PC-3 (cell line): ENCODE measurements at places on chromosomes 3 and 15.

- DNase-seq: no peak
These were observed 83.1 kb downstream of the CACNA1D start for GRCh38 chr3:53577506-53577905.

DNA sequence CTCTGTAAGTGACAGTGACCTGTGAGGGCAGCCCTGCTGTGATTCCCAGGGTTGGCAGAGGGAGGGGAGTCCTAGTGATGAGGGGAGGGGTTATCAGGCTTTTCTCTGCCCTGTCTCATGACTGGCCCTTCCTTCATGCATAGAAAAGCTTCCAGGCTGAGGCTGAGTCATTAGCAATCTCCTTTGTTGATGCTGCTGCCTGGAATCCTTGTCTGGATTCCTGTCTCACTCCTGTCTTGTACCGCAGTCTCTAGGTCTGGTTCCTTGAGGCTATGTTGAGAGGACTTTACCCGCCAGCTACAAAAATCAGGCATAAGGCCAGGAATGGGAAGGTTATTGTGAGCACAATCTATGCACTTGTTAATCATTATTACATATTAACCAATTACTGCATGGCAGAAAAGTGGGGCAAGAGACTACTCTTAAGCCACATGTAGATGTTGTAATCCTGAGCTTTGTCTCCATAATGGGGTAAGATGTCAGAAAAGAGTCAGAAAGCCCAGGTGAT is 7.2 kb downstream of the KLHL6 start:
- DNase-seq: peak; percentile 48

GRCh38 chr3:10309736-10310135 is 11.2 kb downstream of the SEC13 start:
- DNase-seq: no peak

DNA sequence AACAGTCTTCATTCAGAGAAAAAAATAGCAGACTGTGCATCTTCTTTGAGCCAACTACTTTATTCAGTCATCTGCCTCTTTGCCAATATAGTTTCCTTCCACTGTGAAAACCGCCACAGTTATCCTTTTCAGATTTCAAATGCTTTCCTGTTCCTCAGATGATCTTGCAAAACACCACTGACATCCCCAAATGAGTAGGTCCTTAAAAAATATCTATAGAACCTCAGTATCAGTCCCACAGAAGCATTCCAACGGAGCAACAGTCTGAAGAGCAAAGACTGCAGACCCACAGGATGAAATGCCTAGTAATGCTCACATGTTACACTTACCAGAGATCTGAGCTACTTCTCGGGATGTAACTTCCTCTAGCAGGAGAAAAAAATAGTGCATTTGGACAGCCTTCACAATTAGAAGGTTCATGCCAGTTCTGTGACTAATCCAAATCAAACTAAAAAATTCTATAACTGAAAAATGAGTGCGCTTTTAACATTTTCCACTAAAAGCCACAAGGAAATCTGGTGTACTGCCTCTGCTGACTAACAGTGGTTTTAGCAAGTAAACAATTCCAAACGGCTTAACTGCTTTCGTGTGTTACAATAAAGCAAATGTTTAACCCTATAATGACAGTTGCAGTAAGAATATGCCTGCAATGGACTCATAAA is at the start of gene ANKRD28:
TSS of gene ANKRD28 (minus strand) at position 338 of the 662 bp plus-strand sequence. CDS start 1,458 bp downstream, outside the sequence.
- peak; percentile 98 for DNase-seq

DNA sequence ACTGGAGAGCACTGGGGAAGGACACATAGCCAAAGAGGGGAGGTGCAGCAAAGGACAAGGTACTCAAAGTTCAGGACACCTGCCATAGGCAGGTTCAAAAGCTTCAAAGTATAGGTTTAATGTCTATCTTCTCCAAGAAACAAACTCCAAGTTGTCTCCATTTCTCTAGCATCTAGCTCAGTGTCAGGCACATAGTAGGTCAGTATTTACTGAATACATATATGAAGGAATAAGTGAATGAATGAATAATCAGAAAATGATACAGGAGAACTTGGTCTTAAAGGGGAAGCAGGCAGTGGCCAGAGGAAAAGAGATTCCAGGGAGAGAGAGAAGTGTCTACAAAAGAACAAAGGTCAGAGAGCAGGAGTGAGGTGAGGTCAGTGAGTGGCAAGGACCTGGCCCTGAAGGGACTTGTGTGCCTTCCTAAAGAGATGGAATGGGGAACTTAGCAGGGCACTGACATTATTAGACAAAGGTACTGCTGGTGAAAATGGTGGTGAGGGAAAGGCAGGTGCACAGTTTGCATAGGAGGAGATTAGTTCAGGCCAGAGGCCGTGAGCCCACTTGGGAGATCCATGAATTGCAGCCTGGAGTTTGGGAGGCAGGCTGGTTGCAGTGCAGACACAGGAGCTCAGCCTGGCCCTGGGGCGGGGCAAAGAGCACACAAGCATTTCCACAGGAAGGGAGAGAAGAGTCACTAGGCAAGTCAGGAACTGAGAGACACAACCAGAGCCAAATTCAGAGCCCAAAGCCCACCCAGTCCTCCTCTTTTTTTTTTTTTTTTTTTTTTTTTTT is 21.4 kb downstream of the TBC1D2B start:
- peak; percentile 50 for DNase-seq

DNA sequence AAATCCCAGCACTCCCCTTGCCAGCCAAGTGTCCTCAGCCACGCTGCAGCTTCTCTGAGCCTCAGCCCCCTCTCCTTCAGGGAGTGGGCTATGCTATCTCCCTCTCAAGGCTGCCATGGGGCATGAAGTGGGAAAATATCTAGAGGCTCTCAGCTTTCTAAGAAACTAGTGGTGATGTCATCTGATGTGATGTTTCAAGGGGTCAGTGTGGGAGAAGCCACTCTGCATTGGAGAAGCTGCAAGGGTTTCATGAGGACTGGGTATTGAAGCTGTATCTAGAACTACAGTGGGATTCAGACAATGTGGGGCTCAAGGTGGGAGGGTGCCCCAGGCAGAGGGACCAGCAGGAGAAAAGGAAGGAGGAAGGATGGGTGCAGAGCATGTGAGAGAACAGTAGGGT is 210.2 kb downstream of the TLE3 start:
- DNase-seq: no peak

DNA sequence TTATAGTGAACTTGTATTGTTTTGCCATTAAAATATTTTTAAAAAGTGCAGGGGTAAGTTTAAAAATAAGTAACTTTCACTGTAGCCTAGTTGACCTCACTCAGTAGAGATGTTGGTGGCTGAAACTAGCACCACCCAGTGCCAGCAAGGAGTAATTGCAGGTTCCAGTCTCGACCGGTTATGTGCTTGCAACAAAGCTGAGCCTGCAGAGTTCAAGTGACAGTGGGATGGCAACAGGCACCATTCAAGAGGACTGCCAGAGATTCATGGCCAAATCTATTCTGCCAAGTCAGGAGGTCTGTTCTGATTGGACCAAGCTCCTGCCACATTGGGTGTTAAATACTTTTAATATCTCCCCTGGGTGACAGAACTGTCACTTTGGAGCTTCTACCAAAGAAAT is 2.7 kb downstream of the ADAMTS7 start:
- DNase-seq: peak; percentile 59

DNA sequence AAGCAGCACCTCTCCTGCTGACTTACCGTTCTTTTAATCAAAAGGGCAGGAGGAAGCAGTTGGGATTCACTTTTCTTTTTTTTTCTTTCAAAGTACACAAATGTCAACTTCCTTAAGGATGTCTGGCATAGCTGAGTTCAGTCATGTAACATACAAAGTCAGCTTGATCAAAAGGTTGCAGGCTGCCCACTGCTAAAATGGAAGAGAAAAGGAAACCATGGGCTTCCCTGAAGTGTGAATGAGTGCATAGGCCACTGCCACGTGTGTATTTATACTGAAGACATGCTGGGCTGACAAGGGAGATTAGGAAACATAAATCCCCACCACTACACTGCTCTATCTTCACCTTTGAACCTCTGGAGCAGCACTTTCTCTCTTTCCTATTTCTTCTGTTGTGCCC is 312.5 kb downstream of the TIGIT start:
- no peak for DNase-seq

- DNase-seq: peak; percentile 77
These were observed 28.3 kb upstream of the MASP1 start for GRCh38 chr3:187319699-187320302.

- DNase-seq: peak; percentile 25
These were observed 17.8 kb downstream of the MYL3 start for GRCh38 chr3:46845397-46845859.

DNA sequence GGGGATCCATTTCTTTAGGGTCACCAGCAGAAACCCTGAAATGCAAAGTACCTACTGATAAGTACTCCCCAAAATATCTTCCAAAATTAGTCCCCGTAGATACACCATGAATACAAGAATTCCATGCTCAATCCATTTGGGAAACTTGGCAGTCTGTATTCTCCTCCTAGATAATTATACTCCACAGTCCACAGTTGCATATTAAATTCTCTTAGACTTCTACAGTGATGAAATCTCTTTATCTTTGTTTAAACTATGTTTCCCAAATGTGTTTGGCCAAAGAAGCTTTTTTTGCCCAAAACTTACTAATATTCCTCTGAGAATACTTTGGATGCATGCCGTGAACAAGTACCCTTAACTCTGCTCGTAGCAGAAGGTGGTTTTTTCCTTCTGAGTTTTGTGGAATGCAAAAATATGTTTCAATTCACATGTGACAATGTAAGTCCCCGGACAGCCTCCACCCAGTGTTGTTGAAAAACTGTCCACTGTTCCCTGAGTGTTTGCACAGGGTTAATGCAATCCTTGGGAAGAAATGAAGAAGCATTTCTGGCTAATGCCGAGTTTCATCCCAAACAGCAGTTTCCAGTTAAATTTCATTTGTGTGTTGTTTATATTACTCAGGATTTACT is 126.7 kb downstream of the ARNT2 start:
- DNase-seq: no peak

DNA sequence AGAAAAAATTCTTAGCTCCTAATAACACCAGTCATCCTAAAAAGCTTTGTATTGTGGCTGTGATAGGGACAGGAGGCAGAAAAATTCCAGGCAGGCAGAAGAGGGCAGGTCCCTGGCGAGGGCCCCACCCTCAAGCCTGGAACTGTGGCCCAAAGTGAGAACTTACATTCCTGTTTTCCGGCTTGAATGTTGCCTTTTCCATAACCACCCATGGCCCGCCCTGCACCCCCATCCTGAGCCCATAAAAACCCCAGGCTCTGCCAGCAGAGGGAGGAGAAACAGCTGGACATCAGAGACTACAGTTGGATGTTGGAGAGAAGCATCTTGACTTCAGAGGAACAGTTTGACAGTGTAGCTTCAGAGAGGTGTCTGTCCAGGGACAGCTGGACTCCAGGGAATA is 37.3 kb downstream of the SLCO2A1 start:
- DNase-seq: no peak

GRCh38 chr3:7700977-7701376 is 800.6 kb upstream of the LMCD1 start:
- DNase-seq: no peak

DNA sequence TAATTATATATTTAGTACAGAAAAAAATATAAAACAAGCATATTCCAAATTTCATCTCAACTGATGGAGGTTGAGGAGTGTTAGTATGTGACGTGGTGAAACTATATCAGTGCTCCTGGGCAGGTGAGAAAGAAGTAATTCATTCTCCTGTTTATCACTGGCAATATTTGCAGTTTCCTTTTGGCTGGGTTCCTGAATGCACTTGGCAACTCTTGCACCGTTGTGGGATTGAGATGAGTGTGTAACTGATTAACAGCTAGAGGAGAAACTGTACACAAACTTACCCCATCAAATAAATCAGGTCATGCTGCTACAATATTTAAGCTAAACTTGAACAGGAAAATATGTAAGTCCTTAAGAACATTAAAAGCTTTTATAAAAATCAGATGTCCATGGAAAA is 2.1 kb upstream of the ATP13A4 start:
- no peak for DNase-seq

GRCh38 chr3:43171748-43172147 is 65.9 kb upstream of the POMGNT2 start:
- peak; percentile 56 for DNase-seq

DNA sequence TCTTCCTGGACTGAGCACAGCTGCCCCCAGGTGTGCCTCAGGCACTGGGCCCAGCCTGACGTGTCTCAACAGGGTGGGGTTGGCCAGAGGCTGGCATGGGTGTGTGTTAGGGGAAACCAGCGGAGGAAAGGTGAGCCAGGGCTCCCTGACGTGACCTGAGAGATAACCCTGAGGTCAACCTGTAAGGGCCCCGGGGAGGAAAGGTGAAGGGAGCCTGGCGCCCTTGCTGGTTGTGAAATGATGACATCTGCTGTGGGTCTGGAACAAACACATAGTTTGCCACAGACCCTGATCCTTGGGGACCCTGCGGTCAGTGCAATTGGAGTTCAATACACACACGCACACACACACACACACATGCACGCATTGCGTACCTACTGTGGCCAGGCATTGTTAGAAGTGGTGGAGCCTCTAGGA is 100.2 kb upstream of the TLE3 start:
- DNase-seq: no peak

DNA sequence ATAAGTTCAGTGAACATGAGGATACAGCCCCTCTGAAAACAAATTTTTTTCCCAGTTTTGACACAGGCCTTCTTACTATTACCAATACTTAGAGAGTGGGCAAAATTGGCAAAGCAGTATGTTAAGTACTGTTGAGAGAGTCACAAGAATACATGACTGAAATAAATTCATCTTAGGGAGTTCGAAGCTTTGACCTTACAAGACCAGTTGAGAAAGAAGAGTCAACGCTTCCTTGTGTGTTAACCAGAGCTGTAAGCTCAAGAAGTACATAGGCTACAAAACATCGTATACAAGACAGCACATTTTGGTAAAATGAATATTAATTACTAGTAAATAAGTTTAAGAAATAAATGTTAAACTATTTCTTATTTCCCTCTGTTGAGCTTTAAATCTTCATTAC is 164.4 kb upstream of the RORA start:
- DNase-seq: no peak

- DNase-seq: no peak
These were observed 31.7 kb upstream of the IP6K2 start for GRCh38 chr3:48748754-48749153.

DNA sequence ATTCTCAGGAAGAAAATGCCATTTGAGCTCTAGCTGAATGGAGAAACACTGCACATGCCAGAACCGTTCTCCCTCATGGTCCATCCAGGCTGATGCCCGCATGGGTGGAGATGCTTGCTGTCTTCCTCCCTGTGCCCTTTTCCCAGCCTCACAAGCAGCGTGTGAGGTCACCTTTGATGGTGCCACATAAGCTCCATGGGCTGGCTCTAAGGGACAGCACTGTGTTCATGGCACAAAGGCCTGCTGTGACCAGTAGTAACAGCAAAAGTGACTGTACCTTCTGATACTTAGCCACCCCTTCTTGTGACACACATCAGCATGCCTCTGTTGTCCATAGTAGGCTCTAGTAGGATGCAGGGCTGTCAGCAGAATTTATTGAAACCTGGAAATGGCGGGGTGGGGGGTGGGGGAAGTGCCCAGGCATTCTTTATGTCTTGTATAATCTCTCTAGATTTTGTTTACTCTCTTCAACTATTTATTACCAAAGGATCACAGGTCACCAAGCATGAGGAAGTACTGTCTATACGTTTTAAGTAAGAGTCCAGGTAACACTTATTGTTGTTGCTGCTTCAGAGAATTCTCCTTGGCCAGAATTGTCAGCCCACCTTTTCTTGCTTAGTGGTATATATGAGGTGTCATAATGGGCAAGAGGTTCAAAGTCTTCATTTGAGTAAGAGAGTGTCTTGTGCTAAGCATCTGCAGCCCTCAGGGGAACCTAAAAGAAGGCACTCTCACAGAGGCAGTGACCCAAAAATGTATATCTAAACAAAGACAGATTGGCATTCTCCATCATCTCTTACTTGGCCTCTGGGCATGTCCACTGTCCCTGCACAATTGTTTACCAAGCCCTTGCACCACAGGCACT is 56.5 kb downstream of the RAB7A start:
- DNase-seq: no peak

- no peak for DNase-seq
These were observed 49.8 kb upstream of the TEX264 start for GRCh38 chr3:51621091-51621892.

- DNase-seq: no peak
These were observed at the start of gene MAP1A for GRCh38 chr15:43517354-43518196. MAP1A (plus strand) TSS chr15:43517608; CDS start chr15:43521474, 3,866 bp downstream.
